ENCODE measurements at places on chromosomes 4 and X. TPM values are rescaled to one million over a fixed set of nuclear protein-coding genes. Genes with fewer than 3 reads are reported as not detected.

DNA sequence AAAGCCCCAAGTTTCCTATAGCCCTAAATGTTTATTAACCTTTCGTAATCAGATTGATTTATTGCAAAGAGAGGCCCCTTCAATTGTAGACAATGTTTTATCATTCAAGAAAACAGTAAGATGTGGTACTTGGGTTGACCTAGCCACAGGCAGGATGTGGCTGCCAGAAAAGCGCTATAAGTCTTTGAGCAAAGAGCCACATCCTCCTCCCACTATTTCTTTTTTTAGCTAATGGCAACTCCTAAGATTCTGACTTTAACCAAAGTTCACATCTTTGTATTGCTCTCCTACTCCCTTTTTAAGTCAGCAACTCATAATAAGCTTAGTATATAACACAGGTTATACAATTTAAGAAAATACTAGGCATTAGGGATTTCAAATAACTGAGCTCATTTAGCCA lies 70.7 kb upstream of the PPP3CA start:
- no peak overlapping the region for H3K4me3 ChIP-seq
- H3K27ac ChIP-seq: no peak overlapping the region
- no peaks in the 10 kb centered on the region for H3K36me3 ChIP-seq
- no peaks in the 10 kb centered on the region for H3K4me1 ChIP-seq
- no peaks in the 10 kb centered on the region for H3K27me3 ChIP-seq

Gene HSD17B10
- 64.8 TPM for total RNA-seq

- no peaks in the 10 kb centered on the region for H3K27me3 ChIP-seq
- no peak for DNase-seq
- peak overlapping the region; percentile 23 for H3K4me3 ChIP-seq
- peaks cover 5% of the 10 kb centered on the region for H3K36me3 ChIP-seq
- H3K27ac ChIP-seq: no peak overlapping the region
Measured at GRCh38 chr4:150679018-150679764, 97.2 kb downstream of the MAB21L2 start.

- no peaks in the 10 kb centered on the region for H3K4me1 ChIP-seq
- H3K36me3 ChIP-seq: no peaks in the 10 kb centered on the region
- no peaks in the 10 kb centered on the region for H3K27me3 ChIP-seq
- no peak overlapping the region for H3K27ac ChIP-seq
Measured at GRCh38 chr4:80065601-80066000, 7.4 kb downstream of the ANTXR2 start.

Gene RRH
- 0.66 TPM for total RNA-seq

GRCh38 chr4:5973486-5974220 lies 44.6 kb downstream of the C4orf50 start:
- no peaks in the 10 kb centered on the region for H3K4me1 ChIP-seq
- peak; percentile 43 for DNase-seq
- H3K4me3 ChIP-seq: no peak overlapping the region
- no peak overlapping the region for H3K27ac ChIP-seq
- H3K27me3 ChIP-seq: peaks cover 47% of the 10 kb centered on the region

DNA sequence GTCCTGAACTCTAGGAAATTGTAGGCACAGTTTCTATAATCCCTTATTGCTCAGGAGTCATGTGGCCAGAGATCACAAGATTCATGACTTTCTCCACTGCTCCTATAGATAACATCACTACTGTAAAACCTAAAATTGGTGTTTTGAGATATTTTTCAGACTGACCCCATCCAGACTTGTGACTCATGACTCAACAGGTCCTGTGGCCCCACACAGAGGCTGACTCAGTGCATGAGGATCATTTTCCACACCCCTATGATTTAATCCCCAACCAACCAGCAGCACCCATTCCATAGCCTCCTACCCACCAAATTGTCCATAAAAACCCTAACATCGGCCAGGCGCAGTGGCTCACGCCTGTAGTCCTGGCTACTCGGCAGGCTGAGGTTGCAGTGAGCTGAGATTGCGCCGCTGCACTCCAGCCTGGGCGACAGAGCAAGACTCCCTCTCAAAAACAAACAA lies 13.2 kb upstream of the XIAP start:
- H3K27me3 ChIP-seq: no peaks in the 10 kb centered on the region
- H3K27ac ChIP-seq: no peak overlapping the region
- H3K4me3 ChIP-seq: no peak overlapping the region
- H3K4me1 ChIP-seq: no peaks in the 10 kb centered on the region

Gene FGA
- 0.66 TPM for total RNA-seq

GRCh38 chr4:98546910-98547594 lies 111.4 kb downstream of the TSPAN5 start:
- no peaks in the 10 kb centered on the region for H3K36me3 ChIP-seq
- peak overlapping the region; percentile 41 for H3K4me3 ChIP-seq
- no peaks in the 10 kb centered on the region for H3K4me1 ChIP-seq
- H3K27ac ChIP-seq: peak overlapping the region; percentile 88
- H3K27me3 ChIP-seq: no peaks in the 10 kb centered on the region

DNA sequence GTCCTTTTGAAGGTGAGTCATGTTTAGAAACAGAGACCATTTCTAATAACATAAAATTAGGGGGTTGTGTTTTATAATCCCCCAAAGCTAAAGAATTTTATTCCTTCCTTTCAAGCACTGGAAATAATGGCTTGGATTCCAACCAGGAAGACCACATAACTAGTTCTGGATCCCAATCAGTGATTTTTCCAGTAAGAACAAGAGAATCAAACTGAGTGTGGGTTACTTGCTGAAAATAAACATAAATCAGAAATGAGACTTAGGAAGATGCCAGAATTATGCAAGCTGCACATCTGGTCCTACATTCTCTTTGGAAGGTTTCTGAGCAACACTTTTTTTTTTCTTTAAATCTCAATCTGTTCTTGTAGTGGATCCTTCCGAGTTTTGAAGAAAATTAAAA lies 76.3 kb downstream of the SOWAHB start:
- no peaks in the 10 kb centered on the region for H3K27me3 ChIP-seq
- H3K27ac ChIP-seq: no peak overlapping the region
- no peak for DNase-seq
- no peak overlapping the region for H3K4me3 ChIP-seq

GRCh38 chr4:84870398-84871163 lies 95.9 kb downstream of the WDFY3 start:
- DNase-seq: no peak
- H3K27me3 ChIP-seq: no peaks in the 10 kb centered on the region
- no peaks in the 10 kb centered on the region for H3K36me3 ChIP-seq
- H3K4me1 ChIP-seq: no peaks in the 10 kb centered on the region
- H3K27ac ChIP-seq: no peak overlapping the region
- no peak overlapping the region for H3K4me3 ChIP-seq

- H3K36me3 ChIP-seq: no peaks in the 10 kb centered on the region
- DNase-seq: no peak
- H3K27me3 ChIP-seq: peaks cover 16% of the 10 kb centered on the region
- no peak overlapping the region for H3K27ac ChIP-seq
- H3K4me1 ChIP-seq: no peaks in the 10 kb centered on the region
Measured at GRCh38 chrX:97065973-97066372, 182.3 kb downstream of the RPA4 start.

DNA sequence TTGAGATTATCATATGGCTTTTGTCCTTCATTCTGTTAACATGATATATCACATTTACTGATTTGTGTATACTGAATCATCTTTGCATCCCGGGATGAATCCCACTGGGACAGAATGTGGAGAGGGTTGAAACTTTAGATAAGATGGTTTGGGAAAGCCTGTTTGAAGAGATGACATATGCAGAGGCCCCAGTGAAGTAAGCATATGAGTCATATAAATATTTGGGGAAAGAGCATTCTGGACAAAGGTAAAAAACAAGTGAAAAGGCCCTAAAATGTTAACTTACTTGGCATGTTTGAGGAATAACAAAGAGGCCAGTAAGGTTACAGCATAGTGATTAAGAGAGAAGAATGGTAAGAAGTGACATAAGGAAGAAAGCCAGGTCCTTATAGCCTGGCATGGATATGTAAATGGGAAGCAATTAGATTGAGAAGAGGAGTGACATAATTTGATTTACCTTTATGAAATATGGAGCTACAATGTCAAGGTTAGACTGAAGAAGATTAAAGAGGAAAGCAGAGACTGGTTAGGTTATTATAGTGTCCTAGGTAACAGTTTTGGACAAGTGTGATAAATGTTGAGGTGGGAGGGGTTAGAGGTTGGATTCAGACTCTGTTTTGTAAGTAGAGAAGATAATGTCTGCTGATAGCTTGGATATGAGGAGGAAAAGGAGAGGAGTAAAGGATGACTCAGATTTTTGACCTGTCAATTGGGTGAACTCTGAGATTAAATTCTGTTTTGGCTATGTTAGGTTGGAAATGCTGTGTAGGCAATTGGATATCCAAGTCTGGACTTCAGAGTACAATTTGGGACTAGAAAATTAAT lies 54.6 kb upstream of the DRP2 start:
- no peak for DNase-seq
- H3K4me3 ChIP-seq: no peak overlapping the region
- no peaks in the 10 kb centered on the region for H3K27me3 ChIP-seq

Gene CSAG2
- total RNA-seq: not detected

DNA sequence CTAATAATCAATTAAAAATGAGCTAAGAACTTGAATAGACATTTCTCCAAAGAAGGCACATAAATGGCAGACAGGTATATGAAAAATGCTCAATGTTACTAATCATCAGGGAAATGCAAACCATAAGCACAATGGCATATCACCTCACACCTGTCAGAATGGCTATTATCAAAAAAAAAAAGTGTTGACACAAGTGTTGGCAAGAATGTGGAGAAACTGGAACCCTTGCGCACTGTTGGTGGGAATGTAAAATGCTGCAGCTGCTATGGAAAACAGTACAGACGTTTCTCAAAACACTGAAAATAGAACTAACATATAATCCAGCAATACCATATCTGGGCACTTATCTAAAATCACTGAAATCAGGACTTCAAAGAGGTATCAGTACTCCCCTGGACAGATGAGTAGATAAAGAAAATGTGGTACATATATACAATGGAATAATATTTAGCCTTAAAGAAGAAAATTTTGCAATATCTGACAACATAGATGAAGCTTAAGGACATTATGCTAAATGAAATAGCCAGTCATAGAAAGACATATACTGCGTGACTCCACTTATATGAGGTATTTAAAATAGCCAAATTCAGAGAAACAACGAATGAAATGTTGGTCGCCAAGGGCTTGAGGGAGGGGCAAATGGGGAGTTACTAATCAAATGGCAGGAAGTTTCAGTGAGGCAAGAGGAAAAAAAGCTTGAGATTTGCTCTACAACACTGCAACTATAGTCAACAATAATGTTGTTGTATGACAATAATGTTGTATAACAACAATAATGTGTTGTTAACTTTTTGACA lies 175.5 kb downstream of the WDFY3 start:
- no peak for DNase-seq
- no peaks in the 10 kb centered on the region for H3K27me3 ChIP-seq
- no peak overlapping the region for H3K27ac ChIP-seq
- no peak overlapping the region for H3K4me3 ChIP-seq

Gene INTU
- 22.4 TPM for total RNA-seq

DNA sequence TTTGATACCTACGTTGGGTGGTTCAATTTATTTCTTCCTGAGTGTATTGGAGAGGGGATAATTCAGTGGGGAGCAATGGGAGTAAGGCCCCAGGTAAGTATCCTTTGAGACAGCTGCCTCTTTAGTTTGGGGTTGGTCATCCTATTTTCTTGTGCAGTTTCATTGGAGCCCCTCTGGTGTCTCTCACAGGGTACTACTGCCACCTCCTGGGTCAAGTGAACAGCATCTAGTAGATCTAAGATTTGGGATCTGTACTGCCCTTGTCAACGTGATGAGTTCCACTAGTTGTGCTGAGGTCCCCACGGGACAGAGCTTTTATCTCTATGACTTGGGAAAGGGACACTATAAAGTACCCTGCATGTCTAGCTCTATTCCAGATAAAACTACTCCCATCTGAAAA lies 80.6 kb downstream of the PBDC1 start:
- no peaks in the 10 kb centered on the region for H3K4me1 ChIP-seq
- no peaks in the 10 kb centered on the region for H3K36me3 ChIP-seq
- no peak overlapping the region for H3K27ac ChIP-seq

- H3K4me3 ChIP-seq: no peak overlapping the region
- H3K27ac ChIP-seq: no peak overlapping the region
- no peaks in the 10 kb centered on the region for H3K4me1 ChIP-seq
- no peak for DNase-seq
Measured at GRCh38 chr4:174396599-174397110, 112.9 kb downstream of the CEP44 start.

DNA sequence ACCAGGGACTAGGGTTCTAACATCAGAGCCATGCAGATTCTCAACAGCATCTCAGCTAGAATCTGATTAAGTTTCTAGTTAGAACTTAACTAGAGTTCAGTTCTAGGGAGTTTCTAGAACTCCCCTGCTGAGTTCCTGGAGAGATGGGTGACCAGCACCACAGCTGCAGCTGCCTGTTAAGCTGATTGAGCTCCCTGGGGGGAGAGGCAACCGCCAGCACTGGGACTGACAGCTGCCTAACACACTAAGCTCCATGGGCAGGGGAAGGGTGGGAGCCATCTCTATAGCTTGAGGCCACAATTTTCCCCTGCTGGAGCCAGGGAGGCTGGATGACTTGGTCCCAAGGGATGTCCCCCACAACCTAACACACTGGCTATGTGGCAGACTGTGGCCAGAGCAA lies 84.2 kb downstream of the CHIC1 start:
- H3K27me3 ChIP-seq: no peaks in the 10 kb centered on the region
- no peak overlapping the region for H3K27ac ChIP-seq
- no peak for DNase-seq
- H3K4me3 ChIP-seq: no peak overlapping the region

Gene NLGN3
- 1.0 TPM for total RNA-seq

DNA sequence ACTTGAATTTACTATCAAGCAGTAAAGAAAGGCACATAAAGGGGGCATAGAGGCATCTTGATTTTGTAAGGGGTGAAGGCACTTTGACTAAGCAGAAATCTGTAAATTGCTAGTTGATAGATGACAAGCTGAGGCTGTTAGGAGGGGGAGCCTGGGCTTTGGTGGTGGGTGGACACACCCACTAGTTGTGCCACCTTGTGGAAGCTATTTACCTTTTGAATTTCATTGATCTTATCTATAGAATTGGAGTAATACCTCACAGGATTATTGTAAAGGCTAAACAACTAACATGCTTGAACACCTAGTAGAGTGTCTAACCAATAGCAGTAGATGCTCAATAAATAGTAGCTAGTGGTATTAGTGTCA lies 142.8 kb upstream of the KCNIP4 start:
- no peaks in the 10 kb centered on the region for H3K4me1 ChIP-seq
- no peaks in the 10 kb centered on the region for H3K36me3 ChIP-seq
- no peak for DNase-seq

Gene MTMR8
- 3.6 TPM for total RNA-seq

GRCh38 chrX:17298564-17298963 lies 76.4 kb upstream of the NHS start:
- H3K4me1 ChIP-seq: no peaks in the 10 kb centered on the region
- H3K4me3 ChIP-seq: peak overlapping the region; percentile 44
- peaks cover 8% of the 10 kb centered on the region for H3K27me3 ChIP-seq
- H3K36me3 ChIP-seq: no peaks in the 10 kb centered on the region
- peak overlapping the region; percentile 25 for H3K27ac ChIP-seq

Gene ADH1B
- total RNA-seq: 5,080 TPM

Gene ENPEP
- 5.0 TPM for total RNA-seq

GRCh38 chr4:123623611-123624010 lies 227.0 kb downstream of the SPRY1 start:
- H3K27me3 ChIP-seq: no peaks in the 10 kb centered on the region
- no peak for DNase-seq
- H3K36me3 ChIP-seq: no peaks in the 10 kb centered on the region
- H3K4me1 ChIP-seq: no peaks in the 10 kb centered on the region

Gene OTC
- 0.33 TPM for total RNA-seq

All from breast epithelium (tissue), 4 donors.